ENCODE measurements at places on chromosomes 4 and X.

DNA sequence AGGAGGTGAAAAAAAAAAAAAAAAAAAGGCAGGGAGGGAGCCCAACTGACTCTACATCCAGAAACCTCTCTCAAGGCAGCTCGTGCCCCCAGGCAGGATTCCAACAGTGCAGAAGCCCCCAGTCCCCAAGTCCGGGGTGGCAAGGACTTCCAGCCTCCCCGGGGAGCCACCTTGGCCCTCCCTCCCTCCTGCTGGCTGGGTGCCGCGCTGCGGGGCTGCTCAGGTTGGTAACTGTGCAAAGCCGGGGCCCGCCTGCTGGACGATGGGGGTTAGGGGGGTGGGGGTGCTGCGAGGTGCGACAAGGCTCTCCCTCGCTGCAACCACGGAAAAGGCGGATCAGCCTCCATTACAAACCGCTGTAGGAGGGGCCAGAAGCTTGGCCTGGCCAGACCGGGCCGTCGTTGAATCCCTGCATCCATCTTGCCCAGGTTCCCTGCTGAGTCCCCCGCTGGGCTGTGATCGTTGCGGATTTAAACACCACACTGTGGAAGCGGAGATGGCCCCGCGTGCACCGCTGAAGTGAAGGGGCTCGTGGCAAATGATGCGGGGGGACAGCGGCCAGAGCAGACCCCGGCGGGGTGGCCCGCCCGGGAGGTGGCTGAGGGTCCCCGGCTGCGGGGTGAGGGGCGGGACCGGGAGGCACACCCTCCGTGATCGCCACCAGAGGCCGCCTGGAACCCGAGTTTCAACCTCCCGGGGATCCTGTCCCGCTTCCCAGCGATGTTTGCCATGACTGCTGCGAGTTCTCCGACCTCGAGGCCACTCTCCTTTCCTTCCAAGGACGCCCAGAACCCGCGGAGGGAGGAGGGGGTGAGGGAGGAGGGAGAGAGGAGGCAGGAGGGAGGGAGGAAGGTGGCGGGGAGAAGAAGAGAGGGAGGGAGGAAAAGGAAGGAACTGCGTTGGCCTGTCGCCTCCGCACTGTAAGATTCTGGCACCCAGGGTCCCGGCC, 58.0 kb upstream of the DDX3X start:
- peak; percentile 32 for DNase-seq

DNA sequence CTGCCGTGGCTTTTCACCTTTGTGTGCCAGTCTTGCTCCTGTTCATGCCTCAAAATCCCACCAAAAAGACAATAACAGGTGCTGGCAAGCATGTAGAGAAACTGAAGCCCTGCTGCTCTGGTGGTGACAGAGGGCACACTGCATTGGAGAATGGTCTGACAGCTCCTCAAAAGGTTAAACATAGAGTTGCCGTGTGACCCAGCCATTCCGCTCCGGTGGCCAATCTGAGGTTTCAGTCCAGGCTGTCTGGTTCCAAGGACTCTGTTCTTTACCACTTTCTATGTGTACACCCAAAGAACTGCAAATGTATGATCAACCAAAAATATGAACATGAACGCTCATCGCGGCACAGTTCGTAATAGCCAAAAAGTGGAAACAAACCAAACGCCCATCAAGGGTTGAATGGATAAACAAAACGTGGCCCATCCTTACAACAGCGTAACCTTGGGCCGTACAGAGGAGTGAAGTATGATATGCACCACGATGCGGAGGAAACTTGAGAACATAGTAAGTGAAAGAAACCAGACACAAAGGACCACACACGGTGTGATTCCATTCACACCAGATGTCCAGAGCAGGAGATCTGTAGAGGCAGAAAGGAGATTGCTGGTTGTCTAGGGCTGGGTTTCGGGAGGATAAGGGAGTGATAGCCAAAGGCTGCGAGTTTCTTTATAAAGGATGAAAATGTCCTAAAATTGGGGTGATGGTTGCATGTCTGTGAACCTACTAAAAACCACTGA, 33.6 kb upstream of the WFS1 start:
- no peak for DNase-seq

DNA sequence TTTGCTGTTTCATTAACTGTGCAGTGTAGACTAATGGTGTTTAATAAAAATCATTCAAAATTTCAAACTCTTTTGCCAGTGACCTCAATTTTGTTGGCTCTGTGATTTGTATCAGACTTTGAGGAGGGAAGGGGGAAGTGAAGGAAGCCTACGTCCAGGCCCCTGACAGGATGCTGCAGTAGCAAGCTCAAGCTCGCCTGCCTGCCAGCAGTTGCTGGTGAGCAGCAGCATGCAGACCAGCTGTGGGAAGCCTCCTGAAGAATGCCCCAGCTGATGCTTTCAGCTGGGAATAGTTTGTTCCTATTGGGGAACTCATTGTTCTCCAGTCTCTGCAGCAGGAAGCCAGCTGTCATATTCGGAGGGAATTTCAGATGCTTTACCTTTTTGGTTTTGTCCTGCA, 495.2 kb downstream of the AFF2 start:
- DNase-seq = no peak

GRCh38 chr4:78766026-78766425, 10.1 kb upstream of the BMP2K start:
- no peak for DNase-seq

- DNase-seq = no peak
Observed at GRCh38 chr4:66575008-66575696, 904.9 kb upstream of the EPHA5 start.

- DNase-seq = no peak
Observed at GRCh38 chr4:8919651-8920288, 48.1 kb upstream of the HMX1 start.

- no peak for DNase-seq
Observed at GRCh38 chr4:150720973-150721518, 139.1 kb downstream of the MAB21L2 start.

DNA sequence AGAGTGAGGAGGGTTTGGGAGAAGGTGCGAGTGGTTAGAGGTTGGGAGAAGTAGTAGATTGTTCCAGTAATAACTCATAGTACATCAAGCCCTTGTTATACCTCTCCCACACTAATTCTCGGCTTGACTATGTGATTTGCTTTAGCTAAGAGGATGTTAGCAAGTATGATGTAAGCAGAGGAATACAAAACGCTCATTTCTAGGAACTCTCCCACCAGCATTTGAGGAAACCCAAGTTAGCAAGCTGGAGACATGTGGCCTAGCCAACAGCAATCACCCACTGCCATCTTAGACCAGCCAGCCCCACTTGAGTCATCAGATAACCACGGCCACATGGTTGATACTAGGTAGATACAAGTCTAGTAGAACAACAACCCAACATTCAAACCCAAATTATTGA, 14.2 kb downstream of the FTHL17 start:
- no peak for DNase-seq

- no peak for DNase-seq
Observed at GRCh38 chrX:85836868-85837267, 210.5 kb downstream of the CHM start.

- no peak for DNase-seq
Observed at GRCh38 chr4:180491210-180491609, 1752.0 kb upstream of the TENM3 start.

DNA sequence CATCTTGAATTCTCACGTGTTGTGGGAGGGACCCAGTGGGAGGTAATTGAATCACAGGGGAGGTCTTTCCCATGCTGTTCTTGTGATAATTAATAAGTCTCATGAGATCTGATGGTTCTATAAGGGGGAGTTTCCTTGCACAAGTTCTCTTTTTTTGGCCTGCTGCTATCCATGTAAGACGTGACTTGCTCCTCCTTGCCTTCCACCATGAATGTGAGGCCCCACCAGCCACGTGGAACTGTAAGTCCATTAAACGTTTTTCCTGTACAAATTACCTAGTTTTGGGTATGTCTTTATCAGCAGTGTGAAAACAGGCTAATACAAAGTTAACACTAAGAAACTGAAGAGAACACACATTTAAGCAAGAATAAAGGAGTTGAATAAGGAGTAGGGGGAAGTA, 16.0 kb downstream of the TBCK start:
- no peak for DNase-seq

- no peak for DNase-seq
Observed at GRCh38 chr4:59936566-59936965, 1263.6 kb upstream of the ADGRL3 start.

DNA sequence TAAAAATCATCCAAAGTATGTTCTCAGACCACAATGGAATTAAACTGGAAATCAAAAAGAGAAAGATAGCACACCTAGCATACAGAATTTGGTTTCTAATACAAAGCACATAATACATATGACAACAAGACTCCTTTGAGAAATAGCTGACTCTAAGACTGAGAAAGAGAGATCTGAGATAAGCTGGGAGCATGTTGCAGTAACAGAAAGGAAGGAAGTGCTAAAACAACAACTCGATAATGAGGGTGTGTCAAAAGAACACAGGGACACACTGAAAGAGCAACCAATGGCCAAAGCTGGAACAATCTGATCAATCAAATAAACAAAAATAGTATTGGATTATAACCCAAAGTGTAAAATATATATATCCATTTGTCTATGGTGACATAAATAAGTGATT, 586.6 kb downstream of the C4orf33 start:
- DNase-seq = no peak

DNA sequence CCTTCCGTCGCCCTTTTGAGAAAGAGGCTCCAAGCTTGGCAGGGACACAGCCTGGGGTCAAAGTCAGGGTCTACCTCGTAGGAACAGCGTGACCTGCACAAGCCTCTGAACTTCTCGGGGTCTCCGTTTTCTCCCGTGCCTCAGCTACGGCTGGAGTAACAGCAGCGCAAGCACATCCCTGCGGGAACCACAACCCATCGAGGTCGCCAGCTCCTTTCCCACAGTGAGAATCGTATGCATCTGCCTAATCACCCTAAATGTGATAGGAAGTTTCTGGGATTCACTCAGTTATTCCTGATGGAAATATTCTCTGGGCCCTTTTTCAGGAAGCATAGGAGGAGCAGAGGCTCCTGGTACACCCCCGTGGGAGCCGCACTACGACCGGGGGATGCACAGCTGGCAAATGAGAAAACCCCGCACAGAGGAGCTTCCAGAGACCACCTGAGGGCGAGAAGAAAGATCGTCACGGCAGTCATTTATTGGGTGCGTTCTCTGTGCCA, 24.7 kb downstream of the PPP2R2C start:
- DNase-seq = no peak

GRCh38 chr4:26885912-26886274, 25.3 kb downstream of the STIM2 start:
- no peak for DNase-seq

GRCh38 chr4:111802191-111802590, 343.1 kb upstream of the FAM241A start:
- no peak for DNase-seq

DNA sequence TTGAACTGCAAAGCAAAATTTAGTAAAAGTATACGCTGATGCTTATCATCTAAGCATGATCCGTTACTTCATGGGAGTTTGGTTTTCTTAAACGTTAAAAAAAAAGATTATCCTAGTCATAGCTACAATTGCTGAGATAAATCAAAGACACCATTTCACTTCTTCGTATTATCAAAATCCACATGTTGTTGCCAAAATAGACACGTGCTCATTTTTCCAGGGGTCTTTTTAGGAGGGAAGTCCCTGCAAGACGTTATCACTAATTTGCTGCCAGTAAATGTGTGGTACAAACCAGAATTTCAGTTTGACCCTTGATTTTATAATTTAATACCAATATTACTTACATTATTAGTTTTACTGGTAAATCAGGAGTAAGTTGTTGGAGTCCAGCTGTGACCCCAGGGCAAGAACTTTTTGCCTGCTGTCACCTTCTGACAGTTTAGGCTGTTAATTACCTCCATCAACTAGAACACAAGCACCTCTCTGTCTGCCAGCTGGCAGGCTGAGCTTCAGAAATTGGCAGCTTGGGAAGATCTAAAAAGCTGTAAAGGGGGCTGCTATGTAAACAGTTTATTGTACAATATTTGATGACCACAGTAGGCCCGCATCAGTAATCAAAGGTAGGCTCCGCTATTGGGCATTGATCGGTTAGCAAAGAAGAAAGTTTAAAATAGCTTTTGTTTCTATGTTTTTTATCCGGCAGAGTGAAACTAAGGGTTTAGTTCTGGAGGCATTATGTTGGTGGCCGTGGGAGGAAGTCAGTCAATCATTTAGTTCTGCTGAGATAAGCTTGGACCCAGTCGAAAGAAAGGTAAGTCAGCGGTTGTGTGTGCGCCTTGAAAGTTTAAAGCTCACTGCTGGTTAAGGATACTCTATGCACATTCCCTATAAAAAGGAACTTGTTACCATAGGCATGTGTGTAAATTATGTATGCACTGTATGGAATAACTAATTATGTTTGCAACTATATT, 196.4 kb downstream of the FBXO8 start:
- no peak for DNase-seq

DNA sequence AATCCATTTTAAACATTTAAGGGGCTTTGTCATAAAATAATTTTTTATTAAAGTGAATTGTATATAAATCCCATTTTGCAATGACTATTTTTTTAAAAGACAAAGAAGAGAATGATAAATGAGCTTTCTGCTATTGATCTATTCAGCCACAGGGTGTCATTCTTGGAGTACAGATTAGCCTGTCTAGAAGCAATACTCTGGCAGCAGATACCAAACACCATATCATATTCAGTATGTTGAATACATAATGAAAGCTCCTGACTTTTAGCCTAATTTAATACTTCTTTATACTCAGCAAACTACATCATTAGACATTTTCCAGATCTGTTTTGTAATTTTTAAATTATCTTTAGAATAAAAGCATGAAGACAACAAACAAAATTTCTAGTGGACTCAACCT, 496.3 kb downstream of the PDGFC start:
- no peak for DNase-seq

- no peak for DNase-seq
Observed at GRCh38 chrX:155262970-155263754, 1.1 kb downstream of the RAB39B start.

- no peak for DNase-seq
Observed at GRCh38 chr4:55830716-55831115, 11.1 kb downstream of the EXOC1L start.

DNA sequence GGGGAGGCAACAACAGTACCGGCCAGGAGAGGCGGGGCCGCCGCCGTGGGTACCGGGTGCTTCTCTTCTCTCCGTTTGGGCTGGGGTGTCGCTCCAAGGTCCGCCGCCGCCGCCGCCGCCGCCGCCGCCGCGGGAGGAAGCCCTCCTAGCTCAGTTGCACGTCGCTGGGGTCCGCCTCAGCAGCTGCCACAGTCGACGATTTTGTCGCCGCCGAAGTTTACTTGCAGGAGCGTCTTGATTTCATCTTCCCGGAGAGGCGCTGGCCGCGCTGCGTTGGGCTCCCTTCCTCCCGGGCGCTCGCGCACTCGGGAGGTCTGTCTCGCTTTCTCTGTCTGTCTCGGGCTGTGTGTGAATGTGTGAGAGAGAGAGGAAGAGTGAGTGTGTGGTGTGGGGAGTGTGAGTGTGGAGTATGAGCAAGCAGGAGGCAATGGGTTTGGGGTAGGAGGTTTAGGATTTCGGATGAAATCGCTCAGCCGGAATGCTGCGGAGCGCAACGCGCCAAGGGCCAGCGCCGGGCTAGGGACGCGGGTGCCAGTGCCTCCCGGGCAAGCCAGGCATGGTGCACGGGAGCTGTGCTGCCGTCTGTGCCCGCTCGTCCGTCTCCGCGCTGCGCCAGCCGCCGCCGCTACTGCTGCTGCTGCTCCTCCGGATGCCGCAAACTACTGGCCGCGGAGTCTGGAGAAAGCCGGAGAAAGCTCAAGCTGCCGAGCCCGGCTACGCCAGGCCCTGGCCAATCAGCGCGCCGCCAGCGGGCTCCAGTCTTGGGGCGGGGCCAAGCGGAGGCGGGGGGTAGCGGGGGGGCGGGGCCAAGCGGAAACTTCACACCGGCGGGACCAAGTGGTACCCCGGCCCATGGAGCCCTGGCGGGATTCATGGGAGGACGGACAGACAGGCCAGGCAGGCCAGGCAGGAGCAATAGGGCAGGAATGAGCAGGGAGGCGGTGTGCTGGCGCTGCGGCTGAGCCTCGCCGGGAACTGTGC, at the start of gene PCDH19:
TSS of gene PCDH19 (minus strand) at position 664 of the 981 bp plus-strand sequence. CDS start 1,676 bp downstream, outside the sequence.
- DNase-seq = no peak

Measured in T-helper 9 cell (primary cell).